ENCODE measurements at places on chromosomes 11 and 22.
A peak's percentile ranks its signal among the peaks of the same experiment; 100 is the strongest.

- DNase-seq = no peak
These were observed 22.0 kb downstream of the CELSR1 start for GRCh38 chr22:46515208-46516111.

GRCh38 chr11:128888034-128888985, 2.8 kb upstream of the KCNJ5 start:
- DNase-seq = no peak

- no peak for DNase-seq
These were observed 31.5 kb downstream of the ARVCF start for GRCh38 chr22:19984851-19985811.

DNA sequence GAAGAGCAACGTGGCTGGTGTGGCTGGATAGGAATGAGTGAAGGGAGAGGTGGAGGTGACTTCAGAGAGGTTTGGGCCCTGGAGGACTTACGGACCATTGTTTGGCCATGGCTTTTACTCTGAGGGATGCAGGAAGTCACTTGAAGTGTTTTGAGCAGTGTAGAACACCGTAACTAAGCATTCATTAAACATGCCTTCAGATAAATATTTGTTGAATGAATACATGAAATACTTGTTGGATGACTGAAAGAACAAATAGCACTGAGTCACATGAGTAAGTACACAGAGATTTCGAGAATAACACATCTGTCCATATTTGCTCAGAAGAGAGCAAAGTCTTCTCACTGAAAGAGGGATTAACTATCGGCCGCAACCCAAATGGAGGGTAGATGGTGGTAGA, 182.7 kb upstream of the SNX19 start:
- DNase-seq = no peak

DNA sequence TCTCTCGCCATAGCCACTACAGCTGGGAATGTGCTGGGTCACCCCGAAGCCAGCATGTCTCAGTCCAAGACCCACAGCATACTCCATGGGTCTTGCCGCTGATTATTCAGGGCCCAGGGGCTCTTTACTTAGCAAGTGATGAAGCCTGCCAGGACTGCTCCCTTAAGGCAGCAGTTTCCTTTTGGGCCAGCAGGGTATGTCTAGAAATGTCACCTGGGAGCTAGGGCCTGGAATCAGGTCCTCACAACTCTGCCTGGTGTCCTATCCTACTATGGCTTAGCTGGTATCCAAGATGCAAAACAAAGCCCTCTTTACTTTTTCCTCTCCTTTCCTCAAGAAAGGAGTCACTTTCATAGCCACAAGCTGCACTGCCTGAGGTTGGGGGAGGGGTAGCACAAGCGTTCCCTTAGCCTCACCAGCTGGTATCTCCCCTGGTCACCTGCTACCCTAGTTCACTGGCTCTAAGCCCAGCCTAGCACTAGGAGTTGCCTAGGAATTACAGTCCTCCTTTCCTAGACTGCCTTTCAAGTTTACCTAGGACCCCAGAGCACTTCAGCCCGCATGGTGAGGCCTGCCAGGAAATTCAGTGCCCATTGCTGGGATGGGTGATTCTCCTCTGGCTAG, 22.6 kb upstream of the NCR3LG1 start:
- DNase-seq = no peak

- DNase-seq = no peak
These were observed 2.8 kb upstream of the BARX2 start for GRCh38 chr11:129372609-129373488.

- no peak for DNase-seq
These were observed 215.4 kb downstream of the METTL15 start for GRCh38 chr11:28323621-28324020.

DNA sequence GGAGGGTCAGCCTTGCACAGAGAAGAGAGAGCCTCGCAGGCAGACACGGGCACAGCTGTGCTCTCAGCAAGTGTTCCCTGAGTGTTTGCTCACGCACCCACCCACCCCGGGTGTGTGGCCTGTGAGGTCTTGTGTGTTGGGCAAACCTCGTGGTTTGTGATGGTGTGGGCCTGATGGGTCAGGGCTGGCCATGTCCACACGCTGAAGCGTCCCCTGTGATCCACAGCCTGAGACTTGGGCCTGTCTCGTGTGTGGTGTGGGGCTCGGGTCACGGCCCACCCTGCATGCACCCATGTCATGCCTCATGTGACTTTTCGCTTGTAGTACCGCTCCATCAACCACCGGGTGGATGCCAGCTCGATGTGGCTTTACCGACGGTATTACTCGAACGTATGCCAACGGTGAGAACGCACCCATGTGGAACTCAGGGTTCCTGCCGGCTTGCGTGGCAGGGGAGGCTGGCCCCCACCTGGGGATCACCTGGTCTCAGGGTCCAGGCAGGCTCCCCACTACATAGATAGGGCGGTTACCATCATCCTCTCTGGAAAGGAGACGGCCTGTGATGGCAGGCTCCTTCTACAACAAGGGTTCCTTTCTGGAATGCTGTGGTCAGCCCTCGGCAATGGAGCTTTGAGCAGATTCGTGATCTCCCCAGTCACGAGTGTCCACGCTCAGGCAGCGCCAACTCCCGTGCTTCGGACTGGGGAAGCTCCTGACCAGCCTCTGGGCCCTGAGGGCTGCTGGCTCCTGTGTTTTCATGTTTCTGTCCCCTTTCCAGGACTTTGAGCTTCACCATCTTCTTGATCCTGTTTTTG, 5.9 kb downstream of the TPCN2 start:
- no peak for DNase-seq

DNA sequence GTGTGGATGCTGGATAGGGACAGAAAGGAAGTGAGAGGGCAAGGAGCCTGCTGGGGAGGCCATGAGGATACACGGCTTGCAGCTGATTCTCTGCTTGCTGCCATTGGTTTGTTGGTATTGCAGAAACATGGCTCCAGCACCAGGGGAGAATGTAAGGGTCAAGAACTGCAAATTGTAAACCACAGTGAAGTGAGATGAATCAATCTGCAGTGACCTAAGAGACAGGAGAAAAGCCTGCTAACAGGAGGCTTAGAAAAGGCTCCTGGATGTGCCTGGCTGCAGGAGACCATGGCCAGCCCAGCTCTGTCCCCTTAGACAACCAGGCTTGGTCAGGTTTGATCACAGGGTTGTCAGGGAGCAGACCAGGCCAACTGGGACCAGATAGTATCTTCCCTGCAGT, 233.7 kb upstream of the CADM1 start:
- DNase-seq = no peak

DNA sequence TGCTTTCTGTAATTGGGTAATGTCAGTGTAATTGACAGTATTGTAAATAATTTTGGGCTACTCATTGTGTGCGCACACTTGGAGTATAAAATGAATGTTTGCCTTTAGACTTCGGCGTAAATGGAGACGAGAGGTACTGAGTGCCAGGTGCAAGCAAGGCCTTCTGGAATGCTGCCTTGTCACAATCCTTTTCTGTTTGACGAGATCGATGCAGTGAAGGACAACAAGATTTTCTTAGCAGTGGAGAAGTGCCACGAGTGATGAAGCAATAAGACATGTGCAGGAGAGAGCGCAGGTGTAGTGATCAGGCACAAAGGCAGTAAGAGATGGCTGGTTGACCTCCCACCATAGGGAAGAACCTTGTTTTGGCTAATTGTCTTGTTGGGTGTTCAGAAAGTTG, 67.5 kb downstream of the DDX10 start:
- peak; percentile 21 for DNase-seq

DNA sequence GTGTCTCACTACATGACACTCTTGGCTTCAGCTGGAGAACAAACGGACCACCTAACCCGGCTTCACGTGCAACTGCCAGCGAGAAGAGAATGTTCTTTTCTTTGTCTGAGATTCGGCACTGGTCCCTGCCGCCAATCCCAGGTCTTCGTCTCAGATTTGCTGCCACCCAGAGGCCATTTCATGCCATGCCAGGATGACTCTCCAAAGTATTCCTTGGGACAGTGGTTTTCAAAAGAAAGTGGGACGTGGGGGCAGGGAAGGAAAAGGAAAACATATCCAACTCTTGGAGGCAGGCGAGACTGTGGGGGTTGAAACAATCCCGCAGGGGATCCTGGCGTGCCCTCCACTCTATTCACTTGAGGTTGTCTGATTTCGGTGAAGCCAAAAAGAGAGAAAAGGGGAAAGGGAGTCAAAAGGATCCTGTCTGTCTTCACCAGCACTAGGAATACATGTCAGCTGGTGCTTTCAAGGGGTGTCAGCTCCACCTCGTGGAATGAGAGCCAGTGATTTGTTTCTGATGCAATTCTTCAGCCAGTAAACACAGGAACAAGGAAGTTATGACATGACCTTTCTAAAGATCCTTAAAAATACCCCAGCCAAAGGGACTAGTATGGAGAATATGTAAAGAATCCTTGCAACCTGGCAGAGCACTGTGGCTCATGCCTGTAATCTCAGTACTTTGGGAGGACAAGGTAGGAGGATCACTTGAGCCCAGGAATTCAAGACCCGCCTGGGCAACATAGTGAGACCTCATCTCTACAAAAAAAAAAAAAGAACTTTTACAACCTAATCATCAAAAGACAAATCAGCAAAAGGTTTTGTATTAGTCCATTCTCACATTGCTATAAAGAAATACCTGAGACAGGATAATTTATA, 41.0 kb upstream of the APLNR start:
- no peak for DNase-seq

GRCh38 chr22:19976671-19977070, 35.1 kb upstream of the TXNRD2 start:
- no peak for DNase-seq

GRCh38 chr11:13667795-13668101, 720 bp upstream of the FAR1 start:
- no peak for DNase-seq

DNA sequence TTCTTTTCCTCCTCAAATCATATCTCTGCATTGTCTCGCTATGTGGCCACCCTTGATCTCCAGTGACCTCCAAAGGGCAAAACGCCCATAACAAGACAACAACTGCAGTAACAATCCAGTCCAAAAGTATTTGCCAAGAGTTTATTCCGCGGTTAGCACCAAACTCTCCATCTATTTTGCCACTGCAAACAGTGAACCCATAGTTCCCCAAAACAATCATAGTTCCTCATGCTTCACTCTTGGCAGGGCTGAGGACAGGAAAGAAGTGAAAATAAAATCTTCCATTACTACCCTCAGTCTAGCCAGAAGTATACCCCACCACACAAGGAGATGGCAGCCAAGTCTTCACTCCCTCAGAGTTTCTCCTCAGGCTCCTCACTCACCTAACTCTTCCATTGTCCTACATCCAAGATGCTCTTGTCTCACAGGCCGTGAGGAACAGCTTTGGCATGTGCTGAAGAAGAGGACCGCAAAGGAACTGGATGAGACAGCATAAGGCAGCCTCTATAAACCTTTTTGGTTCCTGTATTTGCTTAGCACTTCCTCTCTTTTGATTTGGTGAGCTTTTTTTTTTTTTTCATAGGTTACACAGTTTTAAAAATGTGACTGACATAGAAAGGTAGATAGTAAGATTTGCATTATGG, at the start of gene LPXN:
LPXN (minus strand) TSS at position 480 of the 644 bp plus-strand sequence; CDS start at position 396, 84 bp downstream.
- DNase-seq = no peak

GRCh38 chr22:49269928-49270327, 557.7 kb downstream of the BRD1 start:
- no peak for DNase-seq

- DNase-seq = no peak
These were observed 3.5 kb downstream of the KLHDC7B start for GRCh38 chr22:50548921-50549790.
